ENCODE measurements at places on chromosomes 3 and 15. TPM values are rescaled to one million over a fixed set of nuclear protein-coding genes. Genes with fewer than 3 reads are reported as not detected.

- DNase-seq = no peak
Observed at GRCh38 chr3:8709801-8710507, 23.6 kb upstream of the CAV3 start.

DNA sequence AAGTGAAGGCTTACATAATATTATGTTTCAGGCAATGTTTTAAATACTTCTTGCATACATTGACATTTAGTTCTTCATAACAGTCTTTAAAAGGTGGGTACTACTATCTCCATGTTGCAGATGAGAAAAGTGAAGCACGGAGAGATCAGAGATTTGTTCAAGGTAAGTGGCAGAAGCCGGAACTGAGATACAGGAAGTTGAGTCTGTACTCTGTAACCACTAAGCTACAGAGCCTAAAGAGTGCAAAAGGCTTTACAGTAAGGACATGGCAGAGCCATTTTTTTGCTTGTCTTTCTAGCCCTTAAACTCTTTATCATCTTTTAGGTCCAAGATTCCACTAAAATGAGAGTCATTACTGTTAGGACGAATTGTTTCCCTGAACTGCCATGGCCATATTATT lies 186.5 kb upstream of the PEX5L start:
- DNase-seq = no peak

- no peak for DNase-seq
Observed at GRCh38 chr15:83538682-83539081, 91.5 kb downstream of the SH3GL3 start.

DNA sequence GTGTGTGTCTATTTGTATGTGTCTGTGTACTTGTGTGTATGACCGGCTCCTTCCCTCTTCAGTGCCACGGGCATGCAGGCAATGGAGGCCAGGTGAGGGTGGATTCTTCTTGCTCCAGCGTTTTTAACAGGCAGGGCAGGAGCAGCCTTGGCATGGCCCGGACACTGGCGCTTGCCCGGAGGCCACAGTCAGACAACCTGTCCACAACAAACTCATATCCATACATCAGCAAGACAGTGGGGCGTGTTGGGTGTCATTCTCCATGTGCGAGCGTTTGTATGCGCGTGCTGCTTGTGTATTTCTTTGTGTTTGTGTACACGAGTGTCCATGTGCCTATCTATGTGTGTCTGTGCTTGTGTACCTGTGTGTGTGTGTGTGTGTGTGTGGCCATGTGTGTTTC lies 29.8 kb downstream of the PTH1R start:
- DNase-seq = no peak

DNA sequence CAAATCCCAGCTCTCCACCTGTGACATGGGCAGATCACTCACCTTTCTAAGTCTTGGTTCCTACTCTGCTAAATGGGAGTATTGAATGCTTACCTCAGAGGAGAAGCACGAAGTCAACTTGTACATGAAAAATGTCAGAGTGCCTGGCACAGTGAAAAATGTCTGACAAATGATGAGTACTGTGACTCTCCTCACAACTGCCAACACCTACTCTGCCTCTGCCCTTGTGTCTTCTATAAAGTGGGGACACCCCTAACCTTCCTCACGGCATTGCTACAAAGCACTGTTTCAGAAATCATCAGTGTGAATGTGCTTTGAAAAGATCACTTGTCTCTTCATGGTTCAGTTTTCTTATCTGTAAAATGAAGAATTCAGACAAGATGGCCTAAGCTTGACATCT lies 940 bp upstream of the CCR1 start:
- no peak for DNase-seq

DNA sequence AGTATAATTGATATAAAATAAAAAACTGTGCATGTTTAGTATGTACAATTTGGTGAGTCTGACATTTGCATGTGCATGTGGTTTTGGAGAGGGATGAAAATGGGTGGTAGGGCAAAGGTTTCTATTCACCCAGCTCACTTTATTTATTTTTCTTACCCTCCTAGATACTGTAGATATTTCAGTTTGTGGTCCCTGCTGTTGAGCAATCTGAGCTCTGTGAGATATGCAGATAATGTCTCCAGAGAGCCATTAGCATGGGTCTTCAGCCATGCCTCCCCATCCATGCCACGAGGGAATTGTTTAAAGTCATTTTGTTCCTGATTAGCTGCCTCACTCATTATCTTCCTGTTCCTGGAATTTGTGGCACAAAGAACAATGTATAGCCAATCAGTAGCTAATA lies 44.4 kb upstream of the B3GALNT1 start:
- DNase-seq = no peak

DNA sequence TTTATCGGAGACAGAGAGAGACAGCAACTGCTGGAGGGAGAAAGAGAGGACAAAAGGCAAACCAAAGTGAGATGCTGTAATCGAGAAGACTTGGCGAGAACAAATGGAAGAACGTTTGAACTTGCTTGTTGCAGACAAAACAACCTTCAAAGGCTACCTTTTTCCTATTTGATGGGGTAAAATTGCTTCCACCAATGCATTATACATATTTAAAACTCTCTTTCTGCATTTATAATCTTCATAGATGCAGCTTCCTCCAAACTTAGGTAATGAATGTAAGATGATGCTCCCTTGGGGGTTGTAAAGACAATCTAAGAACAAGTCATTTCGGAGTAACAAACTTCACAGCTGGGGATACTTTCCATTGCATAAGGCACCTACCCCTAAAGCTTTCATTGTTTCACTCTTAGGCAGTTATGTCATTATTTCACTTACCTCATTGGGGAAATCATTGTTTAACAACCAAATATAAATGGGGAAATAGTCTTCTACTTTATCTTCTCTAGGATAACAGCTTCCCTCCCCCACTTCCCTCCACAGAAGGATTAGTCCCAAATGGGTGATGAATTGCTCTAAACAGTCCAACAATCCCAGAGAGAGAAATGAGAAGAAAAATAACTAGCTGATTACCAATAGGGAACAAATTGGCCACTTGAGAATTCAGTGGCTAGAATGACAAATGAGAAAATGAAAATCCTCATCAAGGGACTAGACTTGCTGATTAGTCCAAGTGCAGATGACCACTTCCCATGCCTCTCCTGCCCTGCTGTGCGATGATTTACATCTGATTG lies 269.8 kb upstream of the ADAMTS9 start:
- no peak for DNase-seq

GRCh38 chr15:68304589-68305337 lies 27.2 kb downstream of the FEM1B start:
- peak; percentile 46 for DNase-seq

DNA sequence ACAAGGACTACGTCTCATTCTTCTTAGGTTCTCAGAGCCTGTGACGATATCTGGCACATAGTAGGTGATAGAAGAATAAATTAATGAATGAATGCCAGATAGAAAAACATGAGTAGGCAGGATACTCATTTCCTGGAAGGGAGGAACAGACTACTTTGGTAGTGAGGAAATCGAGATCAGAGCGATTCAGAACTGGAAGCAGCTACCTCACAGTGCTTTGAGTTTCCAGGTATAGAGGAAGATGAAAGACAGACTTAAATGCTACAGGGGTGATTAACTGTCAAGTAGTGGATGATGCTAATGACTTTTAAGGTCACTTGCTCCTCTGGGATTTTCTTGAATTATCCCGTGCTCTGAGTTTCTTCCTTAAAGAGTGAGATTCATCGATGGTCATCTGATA lies 951.5 kb upstream of the CFAP20DC start:
- DNase-seq = no peak

GRCh38 chr3:30538791-30539190 lies 67.6 kb upstream of the TGFBR2 start:
- DNase-seq = no peak

GRCh38 chr3:72384602-72385001 lies 463.6 kb downstream of the SHQ1 start:
- no peak for DNase-seq

- no peak for DNase-seq
Observed at GRCh38 chr3:107676469-107677309, 153.9 kb downstream of the BBX start.

DNA sequence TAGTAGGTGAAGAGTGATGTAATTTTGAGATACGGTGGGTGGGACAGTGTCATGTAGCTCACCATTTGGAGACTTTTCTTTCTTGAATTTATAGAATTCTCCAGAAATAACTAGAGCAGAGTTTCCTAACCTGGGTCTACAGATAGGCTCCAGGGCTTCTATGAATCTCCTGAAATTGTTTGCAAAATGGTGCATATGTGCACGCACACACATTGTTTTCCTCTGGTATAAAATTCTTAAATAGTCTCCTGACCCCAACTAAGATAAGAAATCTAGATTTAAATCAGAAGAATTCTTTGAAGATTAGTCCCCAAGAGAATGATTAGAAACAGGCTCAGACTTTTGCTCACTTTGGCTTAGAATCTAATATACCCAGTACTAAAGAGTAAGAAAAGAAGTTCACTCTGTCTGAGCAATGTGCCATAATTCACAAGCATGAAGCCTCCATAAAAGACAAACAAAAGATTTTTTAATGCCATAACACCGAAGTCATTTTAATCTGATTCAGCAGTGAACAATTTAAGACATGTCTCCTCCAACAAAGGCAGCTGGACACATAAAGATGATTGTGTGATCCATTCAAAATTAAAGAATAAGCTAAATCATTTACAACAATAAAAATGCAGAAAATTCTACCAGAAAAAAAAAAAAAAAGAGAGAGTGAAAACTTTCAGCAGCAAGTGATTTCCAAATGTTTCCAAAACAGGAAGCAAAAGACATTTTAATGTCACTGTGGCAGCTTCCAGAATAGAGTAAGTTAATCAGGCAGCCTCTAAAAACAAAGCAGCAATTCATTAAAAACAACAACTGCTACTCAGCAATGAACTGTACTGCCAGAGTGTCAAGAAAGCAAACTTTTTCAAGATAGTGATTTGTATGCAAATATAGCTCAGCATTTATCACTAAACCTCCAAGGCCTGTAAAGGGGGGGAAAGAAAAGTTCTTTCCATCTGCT lies 975.5 kb upstream of the CFAP20DC start:
- no peak for DNase-seq

GRCh38 chr3:132071043-132071442 lies 36.2 kb upstream of the CPNE4 start:
- DNase-seq = no peak

- DNase-seq = peak; percentile 77
Observed at GRCh38 chr3:39170461-39170860, 17.1 kb upstream of the CSRNP1 start.

- no peak for DNase-seq
Observed at GRCh38 chr3:129421988-129422745, 6.3 kb downstream of the EFCAB12 start.

DNA sequence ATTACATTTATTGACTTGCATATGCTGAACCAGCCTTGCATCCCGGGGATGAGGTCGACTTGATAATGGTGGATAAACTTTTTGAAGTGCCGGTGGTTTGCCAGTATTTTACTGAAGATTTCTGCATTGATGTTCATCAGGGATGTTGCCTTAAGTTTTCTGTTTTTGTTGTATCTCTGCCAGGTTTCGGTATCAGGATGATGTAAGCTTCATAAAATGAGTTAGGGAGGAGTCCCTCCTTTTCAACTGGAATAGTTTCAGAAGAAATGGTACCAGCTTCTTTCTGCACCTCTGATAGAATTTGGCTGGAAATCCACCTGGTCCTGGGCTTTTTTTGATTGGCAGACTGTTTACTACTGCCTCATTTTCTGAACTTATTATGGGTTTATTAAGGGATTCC lies 250.8 kb downstream of the TBC1D5 start:
- no peak for DNase-seq

DNA sequence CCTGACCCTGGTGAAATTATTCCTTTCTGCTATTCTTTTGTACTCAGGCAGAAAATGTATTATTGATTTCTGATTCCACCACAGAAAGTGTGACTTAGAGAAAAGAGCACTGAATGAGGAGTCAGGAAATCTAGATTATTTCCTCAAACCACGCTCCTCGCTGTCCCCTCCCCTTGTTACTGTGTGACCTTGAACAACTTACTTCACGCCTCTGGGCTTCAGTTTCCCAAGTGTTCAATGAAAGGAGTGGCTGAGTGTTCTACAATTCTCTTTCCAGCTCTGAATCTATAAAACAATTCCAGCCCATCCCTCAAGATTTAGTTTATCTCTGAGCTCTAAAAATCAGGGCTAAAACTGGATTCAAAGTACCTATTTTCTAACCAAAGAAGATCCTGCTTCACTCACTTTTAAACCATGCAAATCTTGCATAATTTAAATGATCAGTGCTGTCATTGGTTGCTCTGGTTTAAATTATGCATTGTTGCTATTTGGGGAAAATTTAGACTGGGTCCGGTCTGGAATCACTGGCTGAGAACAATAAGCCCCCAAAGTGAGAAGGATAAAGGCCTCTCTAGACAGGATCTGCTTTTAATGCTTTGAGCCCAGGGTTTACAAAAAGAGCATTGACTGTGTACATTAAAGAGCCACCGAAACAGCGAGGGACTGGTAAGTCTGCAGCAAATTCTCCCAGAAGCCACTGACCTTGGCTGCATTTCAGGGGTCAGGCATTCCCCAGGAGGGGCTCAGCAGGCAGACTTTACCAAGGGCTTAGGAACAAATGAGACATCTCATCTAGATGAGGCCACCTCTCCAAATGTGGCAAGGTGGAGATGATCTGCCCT lies 3.2 kb downstream of the TNIK start:
- DNase-seq = no peak

DNA sequence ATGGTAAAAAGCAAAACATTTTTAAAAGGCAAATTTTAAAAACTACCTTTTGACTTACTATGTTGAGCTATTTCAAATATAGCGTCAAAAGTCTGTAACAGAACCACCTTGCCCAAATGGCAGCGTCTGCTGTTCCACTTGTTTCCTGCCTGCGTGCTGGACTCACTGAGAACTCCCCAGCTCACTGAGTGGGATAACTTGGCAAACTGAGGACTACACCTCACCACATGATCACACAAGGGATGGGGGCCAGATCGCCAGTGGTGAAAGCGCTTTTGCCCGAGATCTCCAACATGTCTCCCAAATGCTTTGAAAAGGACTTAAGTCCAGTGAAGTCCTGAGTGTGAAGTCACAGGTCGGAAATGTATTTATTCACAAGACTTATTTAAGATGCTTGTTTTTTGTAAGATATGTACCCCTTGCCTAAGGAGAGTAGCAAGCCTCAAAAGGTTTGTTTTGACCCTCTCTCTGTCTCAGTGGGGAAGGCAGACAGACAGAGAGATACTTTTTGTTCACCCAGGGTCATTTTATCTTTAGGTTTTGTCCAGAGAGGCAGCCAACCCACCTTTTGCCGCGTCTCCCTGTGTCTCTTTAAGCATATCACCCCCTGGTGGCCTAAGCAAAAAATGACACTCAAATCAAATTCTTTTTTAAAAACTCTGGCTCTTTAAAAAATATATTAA lies 192.6 kb downstream of the PDZRN3 start:
- DNase-seq = no peak

CLSTN2 gene
- 0.32 TPM for total RNA-seq

YEATS2 gene
- total RNA-seq = 42.5 TPM

EFCAB12 gene
- 0.34 TPM for total RNA-seq

AGBL1 gene
- total RNA-seq = not detected

LTK gene
- total RNA-seq = 0.27 TPM

GATM gene
- total RNA-seq = 10.1 TPM

DNAJA4 gene
- total RNA-seq = 10.1 TPM

LRRIQ4 gene
- total RNA-seq = 0.09 TPM

COL8A1 gene
- total RNA-seq = 0.87 TPM

ADGRG7 gene
- total RNA-seq = not detected

C2CD4A gene
- 0.32 TPM for total RNA-seq

GP5 gene
- 0.16 TPM for total RNA-seq

PSMA4 gene
- total RNA-seq = 268 TPM

ARHGAP11A gene
- total RNA-seq = 93.0 TPM
